ENCODE measurements at places on chromosomes 13 and 19.

DNA sequence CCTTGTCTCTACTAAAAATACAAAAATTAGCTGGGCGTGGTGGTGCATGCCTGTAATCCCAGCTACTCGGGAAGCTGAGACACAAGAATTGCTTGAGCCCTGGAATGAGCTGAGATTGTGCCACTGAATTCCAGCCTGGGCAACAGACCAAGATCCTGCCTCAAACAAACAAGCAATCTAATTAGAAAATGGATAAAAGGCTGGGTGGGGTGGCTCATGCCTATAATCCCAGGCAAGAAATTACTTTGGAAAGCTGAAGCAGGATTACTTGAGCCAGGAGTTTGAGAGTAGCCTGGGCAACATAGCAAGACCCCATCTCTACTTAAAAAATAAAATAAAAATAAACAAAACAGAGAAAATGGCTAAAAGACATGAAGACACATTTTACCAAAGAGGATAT lies 77.0 kb downstream of the CAB39L start:
- no peak for DNase-seq

DNA sequence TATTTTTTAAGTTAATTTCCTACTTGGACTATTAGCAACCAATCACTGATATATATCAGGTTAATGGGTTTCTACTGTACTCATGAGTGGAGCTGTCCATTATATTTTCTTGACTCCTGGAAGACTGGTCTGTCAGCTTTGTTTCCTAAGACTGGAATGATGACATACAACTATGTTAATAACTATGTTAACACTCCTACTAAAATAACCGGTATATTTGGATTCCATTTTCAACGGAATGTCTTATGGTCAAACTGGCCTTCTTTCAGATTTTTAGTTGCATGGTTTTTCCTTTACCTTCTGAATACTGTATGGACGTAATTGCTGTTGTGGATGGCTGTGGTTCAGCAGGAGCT lies 45.8 kb upstream of the GPI start:
- DNase-seq = no peak

- no peak for DNase-seq
Measured at GRCh38 chr19:42563352-42564210, 31.1 kb downstream of the CEACAM8 start.

- no peak for DNase-seq
Measured at GRCh38 chr19:17076543-17076991, 990 bp downstream of the MYO9B start.

DNA sequence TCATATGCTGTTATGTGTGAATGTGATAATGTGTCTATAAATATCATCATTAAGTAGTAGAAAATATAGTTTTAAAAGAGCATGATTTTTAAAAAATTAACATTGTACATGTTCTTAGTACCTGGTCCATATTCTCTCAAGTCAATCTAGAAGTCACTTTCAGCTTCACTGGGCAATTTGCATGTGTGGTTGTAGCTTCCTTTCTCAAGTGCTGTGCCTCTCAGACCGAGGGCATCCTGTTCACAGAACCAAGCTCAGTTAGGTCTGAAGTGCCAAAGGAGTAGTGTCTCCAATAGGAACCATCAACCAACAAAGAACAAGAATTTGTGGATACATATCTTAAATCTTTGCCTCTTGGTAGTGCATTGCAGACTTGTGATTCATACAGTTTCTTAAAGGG lies 541.8 kb upstream of the SLC10A2 start:
- DNase-seq = no peak

DNA sequence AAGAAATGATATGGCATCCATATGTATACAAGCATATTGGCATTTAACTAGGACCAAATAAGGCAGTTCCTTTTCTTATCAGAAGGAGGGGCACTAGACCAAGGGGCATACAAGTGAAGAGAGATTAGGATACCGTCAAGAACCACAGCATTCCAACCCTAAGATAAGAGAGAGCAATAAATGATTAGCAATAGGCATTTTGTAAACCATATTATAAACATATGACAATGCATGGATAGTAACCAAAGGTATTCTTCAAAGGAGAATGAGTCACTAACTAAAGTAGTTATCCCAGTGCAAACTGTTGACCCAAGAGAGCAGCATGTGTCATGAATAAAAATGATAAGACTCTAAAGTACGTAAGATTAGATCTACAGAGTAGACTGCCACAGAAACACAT lies 500.9 kb upstream of the HTR2A start:
- no peak for DNase-seq

GRCh38 chr13:99412856-99413255 lies 88.4 kb upstream of the TM9SF2 start:
- no peak for DNase-seq

DNA sequence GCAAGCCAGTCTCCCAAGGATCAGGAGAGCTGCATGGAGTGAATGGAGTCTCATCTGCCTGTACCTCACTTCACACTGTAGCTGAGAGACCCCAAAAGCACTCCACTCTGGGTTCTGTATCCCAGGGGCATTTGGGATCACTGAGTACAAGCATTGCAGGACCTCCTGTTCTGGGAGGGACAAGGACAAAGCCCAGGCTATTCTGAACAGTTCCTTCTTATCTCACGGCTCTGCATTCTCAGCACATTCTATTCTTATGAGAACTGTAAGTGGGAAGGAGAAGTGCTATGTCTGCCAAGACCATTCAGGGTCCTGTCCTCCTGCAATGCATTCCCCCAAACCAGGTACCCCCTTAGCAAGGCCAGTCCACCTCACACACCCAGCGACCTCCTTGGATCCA lies 42.8 kb downstream of the RNF6 start:
- DNase-seq = no peak

- no peak for DNase-seq
Measured at GRCh38 chr13:32164622-32165268, 133.2 kb downstream of the FRY start.

GRCh38 chr19:15758379-15758778 lies 20.6 kb downstream of the OR10H3 start:
- no peak for DNase-seq

- DNase-seq = no peak
Measured at GRCh38 chr13:73060251-73061160, 1.7 kb downstream of the KLF5 start.

- DNase-seq = no peak
Measured at GRCh38 chr13:80400865-80401426, 60.0 kb upstream of the SPRY2 start.

- DNase-seq = no peak
Measured at GRCh38 chr13:101231751-101232428, 184.4 kb downstream of the NALCN start.

DNA sequence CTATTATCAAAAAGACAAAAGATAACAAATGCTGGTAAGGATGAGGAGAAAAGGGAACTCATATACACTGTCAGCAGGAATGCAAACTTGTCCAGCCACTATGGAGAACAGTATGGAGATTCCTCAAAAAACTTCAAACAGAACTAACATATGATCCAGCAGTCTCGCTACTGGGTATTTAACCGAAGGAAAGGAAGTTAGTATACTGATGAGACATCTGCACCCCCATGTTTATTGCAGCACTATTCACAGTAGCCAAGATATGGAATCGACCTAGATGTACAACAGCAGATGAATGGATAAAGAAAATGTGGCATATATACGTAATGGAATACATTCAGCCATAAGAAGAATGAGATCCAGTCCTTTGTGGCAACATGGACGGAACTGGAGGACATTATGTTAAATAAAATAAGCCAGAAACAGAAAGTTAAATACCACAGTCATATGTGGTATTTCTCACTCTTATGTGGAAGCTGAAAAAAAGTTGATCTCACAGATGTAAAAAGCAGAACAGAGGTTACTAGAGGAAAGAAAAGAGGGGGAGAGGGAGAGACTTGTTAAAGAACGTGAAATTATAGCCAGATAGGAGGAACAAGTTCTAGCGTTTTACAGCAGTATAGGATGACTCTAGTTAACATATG lies 83.2 kb downstream of the RUBCNL start:
- DNase-seq = no peak

GRCh38 chr13:114229506-114229905 lies 5.2 kb upstream of the CDC16 start:
- no peak for DNase-seq

GRCh38 chr13:99704390-99704789 lies 203.1 kb downstream of the TM9SF2 start:
- DNase-seq = no peak

- DNase-seq = no peak
Measured at GRCh38 chr19:2453431-2454025, 3.2 kb downstream of the LMNB2 start.

GRCh38 chr19:50430888-50431342 lies 1.8 kb upstream of the MYBPC2 start:
- no peak for DNase-seq

DNA sequence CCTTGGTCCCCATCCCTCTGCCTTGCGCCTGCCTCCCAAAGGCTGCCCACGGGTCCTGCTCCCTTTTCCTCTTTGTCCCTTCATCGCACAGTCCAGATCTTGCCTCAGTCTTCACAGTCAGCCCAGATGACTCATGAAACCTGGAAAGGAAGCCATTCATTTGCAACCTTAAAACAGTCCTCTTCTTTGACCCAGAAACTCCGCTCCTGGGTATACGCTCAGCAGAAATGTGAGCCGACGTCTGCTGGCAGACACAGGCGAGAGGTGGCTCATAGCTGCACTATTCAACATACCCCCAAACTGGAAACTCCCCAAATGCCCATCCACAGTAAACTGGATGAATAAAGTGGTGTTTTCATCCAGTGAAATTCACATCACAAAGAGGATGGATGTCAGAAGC lies 13.6 kb upstream of the PEPD start:
- DNase-seq = no peak

DNA sequence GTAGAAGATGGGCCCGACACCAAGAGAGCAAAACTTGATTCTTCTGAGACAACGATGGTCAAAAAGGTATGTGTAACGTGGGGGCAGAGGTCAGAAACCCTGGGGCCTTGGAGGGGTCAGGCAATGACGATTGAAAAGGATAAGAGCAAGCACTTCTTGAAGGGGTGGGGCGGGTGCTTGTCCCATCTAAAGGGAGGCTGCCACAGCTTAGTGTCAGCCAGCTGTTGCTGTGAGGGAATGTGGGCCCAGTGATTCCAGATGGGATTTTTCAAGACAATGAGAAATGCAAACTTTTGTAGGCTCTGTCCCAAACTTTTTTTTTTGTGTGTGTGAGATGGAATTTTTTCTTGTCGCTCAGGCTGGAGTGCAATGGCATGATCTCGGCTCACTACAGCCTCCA lies 24.5 kb downstream of the SAE1 start:
- DNase-seq = no peak

DNA sequence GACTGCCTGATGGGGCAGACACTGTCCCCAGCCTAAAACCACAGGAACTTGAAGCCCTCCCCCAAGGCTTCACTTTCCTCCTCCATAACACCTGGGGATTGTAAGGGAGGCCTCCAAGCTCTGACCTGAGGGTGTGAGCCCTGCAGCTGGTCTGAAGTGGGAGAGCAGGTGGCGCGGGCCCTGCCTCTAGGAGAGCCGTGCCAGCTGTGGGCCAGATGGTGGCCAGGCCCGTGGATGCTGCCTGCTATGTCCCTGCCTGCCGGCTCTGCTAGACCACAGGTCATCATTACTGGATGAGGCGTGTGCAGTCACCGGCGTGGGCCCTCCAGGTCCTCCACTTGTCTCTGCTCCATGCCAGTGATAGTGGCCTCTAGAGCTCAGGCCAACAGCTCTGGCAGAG lies 3.5 kb upstream of the KLHL26 start:
- DNase-seq = no peak

GRCh38 chr13:53138376-53139036 lies 109.9 kb downstream of the OLFM4 start:
- DNase-seq = no peak

GRCh38 chr19:43643326-43643725 lies 3.7 kb upstream of the CADM4 start:
- DNase-seq = no peak

DNA sequence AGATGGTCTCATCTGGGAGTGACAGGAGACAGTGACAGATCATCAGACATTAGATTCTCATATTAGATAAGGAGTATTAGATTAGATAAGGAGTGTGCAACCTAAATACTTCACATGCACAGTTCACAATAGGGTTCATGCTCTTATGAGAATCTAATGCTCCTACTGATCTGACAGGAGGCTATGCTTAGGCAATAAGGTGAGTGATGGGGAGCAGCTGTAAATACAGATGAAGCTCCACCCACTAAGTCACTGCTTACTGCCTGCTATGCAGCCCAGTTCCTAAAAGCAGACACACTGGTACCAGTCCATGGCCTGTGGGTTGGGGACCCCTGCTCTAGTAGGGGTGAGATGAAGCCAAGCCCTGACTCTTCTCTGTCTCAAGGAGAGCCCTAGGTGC lies 10.0 kb upstream of the IGFL3 start:
- DNase-seq = no peak

Measured in activated T-cell treated with anti-CD3 and anti-CD28 coated beads for 4 hours (primary cell).